Inflammatory macrophage treated with lipopolysaccharide for 1 hour (primary cell): ENCODE measurements at places on chromosomes 2 and 18.

- no peak for DNase-seq
Measured at GRCh38 chr2:134745023-134745422, 26.2 kb upstream of the TMEM163 start.

DNA sequence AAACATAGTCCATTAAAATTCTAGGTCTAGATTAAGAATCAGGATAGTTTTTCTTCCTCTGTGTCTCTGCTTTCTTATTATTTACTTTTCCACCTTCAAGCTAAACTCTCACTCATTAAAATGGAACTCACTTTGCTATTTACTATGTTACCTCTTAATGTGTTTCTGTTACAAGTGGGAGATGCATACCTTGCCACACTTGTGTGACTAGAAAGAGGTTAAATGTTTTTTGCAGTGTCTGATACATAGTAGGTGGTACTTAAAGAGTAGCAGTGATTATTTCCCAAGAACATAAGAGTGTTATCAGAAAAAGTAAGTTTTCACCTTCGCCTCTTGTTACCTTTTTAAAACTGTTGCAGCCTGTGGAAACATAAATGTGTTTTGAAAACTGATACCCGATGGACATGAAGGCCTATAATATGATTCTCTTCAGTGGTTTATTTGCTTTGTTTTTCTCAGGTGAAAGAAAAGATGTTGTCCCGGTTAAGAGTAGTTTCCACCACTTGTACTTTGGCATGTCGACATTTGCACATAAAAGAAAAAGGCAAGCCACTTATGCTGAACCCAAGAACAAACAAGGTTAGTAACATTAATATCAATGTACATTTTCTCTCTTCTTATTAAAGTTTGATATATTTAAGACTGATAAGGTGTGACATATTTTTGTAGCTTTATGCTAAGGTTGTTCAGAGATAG lies 16.6 kb downstream of the ME2 start:
- no peak for DNase-seq

GRCh38 chr2:226883296-226883795 lies 47.5 kb downstream of the RHBDD1 start:
- DNase-seq = no peak

GRCh38 chr2:23918837-23919489 lies 8.0 kb downstream of the ATAD2B start:
- DNase-seq = no peak

GRCh38 chr18:74951165-74951760 lies 257.7 kb downstream of the PTGR3 start:
- DNase-seq = no peak

DNA sequence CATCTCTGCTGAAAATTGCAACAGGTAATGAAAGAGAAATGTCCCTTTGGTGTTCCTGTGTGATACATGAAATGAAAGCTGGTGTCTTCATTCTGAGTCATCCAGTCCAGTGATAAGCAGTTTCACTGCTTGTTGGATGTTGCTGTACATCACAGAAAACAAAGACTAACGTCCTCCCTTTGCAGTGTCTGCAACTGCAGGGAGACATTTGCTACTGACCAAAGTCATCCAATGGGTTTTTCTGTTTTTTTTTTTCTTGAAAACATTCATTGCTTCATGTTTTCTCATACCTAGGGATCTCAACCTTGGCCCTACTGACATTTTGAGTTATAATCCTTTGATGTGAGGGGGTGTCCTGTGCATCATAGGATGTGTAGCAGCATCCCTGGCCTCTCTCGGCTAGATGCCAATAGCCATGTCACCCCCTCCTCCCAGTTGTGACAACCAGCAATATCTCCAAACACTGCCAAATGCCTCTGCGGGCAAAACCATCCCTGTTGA lies 63.6 kb upstream of the FZD5 start:
- DNase-seq = no peak

- no peak for DNase-seq
Measured at GRCh38 chr2:8595811-8596600, 85.8 kb upstream of the ID2 start.

- no peak for DNase-seq
Measured at GRCh38 chr18:58615140-58616132, 13.5 kb downstream of the ALPK2 start.

- no peak for DNase-seq
Measured at GRCh38 chr2:126808929-126809328, 89.8 kb upstream of the TEX51 start.

DNA sequence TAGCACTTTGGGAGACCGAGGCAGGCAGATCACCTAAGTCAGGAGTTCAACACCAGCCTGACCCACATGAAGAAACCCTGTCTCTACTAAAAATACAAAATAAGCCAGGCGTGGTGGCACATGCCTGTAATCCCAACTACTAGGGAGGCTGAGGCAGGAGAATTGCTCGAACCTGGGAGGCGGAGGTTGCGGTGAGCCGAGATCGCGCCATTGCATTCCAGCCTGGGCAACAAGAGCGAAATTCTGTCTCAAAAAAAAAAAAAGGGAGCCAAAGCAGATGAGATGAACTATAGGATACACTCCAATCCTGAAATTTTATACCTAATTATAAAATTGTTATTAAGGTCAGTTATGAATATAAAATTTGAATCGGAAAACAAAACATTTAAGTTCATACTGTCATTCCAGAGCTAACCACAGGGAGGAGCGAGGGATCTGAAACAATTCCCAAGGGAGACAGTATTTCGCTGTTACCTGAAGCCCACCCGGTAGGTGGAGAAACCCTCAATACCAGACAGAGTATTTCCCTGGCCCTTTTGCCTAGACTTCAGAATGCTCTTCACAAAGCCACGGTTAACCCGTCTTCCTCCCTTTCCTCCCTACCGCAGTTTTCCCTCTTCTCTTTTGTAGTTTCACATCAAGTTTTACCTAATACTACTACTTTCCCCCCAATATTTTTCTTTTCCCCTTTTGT lies 1.4 kb downstream of the PPM1G start:
- DNase-seq = no peak

DNA sequence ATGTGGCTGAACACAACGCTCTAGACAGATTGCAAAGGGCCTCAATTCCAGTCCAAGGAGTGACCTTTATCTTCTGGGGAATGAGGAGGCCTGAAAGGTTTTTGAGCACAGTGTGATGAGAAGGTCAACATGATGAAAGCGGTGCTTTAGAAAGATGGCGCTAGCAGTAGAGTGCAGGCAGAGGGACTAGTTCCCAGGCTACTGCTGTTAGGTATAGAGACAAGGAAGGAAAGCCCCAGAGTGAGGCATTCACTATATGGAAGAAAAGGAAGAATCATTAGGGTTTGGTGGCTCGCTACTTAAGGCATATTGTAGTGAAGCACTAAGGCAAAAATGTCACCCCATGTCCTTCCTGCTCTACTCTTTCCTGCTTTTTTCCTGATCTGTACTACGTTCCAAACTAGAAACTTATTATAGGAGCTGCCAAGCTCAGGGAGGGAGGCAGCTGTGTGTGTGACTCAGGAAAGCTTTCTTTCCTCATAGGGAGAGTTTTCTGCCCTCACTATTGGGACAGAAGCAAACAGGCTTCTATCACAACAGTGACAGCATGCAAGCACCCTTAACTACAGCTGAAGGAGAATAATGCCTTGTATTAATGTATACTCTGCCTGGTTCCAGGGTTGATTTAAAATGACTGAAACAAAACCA lies 160.8 kb upstream of the CAVIN2 start:
- no peak for DNase-seq

GRCh38 chr2:31999438-31999837 lies 11.4 kb downstream of the MEMO1 start:
- no peak for DNase-seq

DNA sequence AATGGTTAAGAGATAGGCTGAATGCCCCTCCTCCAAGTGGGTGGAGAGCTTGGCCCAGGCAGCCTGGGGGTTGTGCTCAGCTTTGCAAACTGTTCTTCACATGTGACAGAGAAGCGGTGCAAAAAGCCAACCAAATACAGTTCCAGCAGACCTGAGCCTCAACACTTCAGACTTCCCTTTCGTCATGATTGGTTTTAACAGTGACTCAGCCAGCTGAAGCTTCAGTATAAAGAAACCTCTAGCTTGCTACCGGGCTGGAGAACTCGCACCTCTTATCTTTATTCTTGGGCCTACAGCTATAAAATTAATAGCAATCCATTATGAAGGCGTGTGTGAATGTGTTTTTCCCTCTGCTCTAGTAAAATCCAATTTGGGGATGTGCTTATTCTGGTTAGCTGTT lies 20.0 kb downstream of the SETBP1 start:
- DNase-seq = no peak

DNA sequence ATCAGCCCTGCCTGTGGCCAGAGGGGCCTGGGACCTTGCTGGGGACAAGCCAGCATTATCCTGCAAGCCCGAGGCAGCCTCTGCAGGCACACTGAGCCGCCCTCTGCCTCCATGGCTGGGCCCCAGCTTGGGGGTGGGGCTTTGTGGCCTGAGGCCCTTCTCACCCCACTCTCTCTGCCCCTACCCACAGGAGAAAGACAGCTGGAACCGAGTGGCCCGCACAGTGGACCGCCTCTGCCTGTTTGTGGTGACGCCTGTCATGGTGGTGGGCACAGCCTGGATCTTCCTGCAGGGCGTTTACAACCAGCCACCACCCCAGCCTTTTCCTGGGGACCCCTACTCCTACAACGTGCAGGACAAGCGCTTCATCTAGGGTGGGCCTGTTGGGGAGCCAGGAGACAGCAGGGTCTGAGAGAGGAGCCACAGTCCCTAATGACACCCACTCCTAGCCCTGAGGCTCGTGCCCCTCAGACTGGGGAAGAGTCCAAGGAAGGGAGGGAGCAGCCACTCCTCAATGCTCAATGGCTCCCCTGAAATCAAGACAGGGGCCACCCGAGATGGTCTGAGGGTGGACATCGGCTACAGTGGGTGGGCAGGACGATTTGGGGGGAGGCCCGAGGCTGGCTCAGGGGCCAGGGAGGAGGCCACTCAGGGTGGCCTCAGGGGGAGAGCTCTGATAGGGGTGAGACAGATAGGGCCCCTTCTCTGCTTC lies 4.4 kb upstream of the CHRNG start:
- DNase-seq = no peak

- no peak for DNase-seq
Measured at GRCh38 chr2:221501883-221502269, 70.2 kb downstream of the EPHA4 start.

DNA sequence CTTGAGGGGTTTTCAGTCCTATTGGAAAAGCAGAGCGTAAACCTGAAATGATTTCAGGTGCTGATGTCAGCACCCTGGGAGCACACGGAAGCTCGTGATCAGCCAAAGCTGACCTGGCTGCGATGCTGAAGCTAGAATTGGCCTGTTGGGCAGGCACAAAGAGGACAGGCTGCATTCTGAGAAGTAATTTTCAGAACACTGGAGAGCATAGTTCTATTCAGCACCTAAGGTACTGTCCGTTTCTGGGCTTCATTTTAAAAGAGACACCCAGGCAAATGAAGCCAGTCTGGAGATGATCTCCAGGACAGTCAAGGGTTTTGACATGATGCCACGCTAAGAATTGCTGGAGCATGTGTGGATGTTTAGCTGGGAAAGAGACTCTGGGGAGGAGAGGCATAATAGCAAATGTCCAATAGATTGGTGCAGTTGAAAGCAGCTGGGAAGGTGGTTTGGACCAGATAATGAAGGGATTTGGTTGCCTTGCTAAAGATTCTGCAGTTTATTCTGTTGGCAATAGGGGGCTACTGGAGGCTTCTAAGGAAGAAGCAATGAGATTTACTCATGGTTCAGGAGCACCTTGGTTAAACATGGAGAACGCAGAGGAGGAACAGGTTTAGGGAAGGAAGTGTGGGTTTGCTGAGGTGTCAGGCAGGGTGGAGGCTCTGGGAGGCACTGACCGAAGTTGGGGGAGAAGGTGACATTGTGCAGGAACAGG lies 86.6 kb downstream of the ACOXL start:
- no peak for DNase-seq

DNA sequence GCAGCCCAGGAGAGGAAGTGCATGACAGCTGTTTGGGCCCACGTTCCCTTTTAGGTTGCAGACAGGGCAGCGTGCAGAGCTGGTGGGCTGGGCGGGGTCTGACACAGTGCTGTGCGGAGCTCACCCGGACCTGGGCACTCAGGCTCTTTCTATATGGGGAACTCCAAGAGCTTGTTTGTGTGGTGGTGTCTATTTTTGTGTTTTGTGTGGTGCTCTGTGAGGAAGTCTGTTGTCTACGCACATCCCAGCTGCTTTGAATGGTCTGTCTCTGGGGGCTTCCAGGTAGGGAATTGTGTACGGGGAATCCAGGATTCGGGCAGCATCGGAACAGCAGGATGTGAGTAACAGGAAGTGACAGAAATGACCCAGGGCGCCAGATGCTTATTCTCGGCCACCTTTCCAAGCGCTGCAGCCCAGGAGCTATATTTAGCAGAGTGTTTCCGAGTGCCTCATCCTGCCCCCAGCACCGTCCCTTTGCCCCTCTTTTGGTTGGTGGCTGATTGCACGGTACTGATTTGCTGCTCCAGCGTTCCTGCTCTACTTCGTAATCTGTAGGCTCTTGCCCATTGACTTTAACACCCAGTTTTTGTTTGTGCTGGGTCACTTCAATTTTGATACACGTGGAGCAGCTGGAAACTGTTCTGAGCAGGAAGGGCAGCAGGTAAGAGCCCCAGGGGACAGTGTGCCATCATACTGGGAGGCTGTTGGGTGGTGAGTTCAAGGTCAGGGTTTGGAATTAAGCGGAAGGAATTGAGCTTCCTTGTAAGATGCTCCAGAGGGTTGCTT lies 64.7 kb downstream of the DGKD start:
- no peak for DNase-seq

DNA sequence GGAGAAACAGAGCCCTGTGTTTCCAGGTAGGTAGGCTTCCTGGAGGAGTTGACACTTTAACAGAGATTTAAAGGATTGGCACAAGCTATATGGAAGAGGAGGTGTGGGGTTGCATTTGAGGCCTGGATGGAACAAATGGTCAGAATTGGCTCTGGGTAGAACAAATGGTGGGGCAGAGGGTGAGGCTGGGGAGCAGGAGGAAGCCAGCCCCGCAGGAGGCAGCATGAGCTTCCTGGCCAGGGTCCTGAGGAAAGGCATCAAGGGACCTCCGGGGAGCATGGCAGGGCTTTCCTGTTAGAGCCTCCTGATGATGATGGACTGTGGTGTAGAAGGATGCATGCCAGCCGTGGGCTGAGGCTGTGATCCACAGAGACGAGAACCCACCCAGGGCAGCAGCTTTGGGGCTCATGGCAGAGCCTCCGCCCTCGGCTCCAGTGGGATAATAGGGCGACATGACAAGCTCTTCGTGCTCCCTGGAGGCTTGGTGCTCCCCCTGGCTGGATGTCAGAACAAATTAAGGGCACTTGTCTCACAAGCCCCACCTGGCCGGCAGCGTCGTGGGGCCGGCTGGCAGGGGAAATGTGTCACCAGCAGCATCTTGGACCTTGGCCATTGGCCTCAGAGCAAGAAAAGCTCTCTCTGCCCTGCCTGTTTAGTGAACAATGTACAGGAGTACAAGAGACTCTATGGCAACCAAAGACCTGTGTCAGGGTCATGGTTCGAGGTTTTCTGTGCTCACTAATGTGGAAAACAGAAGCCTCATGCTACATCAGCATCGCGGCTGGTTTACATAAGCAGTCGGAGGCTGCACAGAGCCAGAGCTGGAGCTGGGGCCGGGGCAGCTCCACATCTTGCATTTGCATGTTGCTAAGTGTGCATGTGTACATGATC lies 153.5 kb downstream of the MYCN start:
- DNase-seq = no peak

DNA sequence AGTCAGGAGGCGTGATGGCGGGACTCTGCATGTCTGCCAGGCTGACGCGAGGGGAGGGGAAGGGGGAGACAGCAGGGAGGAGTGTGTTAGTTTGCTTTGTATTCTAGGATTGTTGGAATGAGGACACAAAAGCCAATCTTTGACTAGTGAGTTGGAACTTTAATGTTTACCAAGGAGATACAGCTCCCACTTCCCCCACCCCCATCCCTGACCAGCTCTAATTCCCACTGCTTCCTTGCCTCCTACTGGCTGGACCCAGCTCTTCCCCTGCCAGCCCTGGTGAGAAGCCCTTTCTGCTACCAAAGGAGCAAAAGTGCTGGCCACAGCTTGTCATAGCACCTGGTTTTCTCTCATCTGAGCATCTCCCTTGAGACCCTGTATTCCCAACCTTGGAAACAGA lies 84.5 kb downstream of the CELF4 start:
- DNase-seq = no peak
